A549 treated with ZK216348 at 1 μM for 4 hours (cell line): ENCODE measurements at places on chromosomes 4 and X. TPM values are rescaled to one million over a fixed set of nuclear protein-coding genes. Genes with fewer than 3 reads are reported as not detected.

PSMD10 gene
- total RNA-seq, result 64.3 to 88.4 TPM (median 75.3 TPM) in 5 replicates

ZFYVE28 gene
- 1.4 to 3.1 TPM (median 2.7 TPM) in 5 replicates for total RNA-seq

SLITRK2 gene
- total RNA-seq, result not detected in 5 replicates

CLIC2 gene
- 0.11 to 0.20 TPM (median 0.12 TPM) in 3 of 5 replicates, not detected in the others for total RNA-seq

FGA gene
- total RNA-seq, result 13.3 to 17.3 TPM (median 14.4 TPM) in 5 replicates

TENM3 gene
- total RNA-seq, result 1.6 to 2.9 TPM (median 1.7 TPM) in 5 replicates

TET2 gene
- total RNA-seq, result 1.4 to 2.6 TPM (median 1.9 TPM) in 5 replicates

OTC gene
- not detected in 5 replicates for total RNA-seq

GAB1 gene
- 2.2 to 2.7 TPM (median 2.4 TPM) in 5 replicates for total RNA-seq

AREG gene
- 46.2 to 55.5 TPM (median 48.7 TPM) in 5 replicates for total RNA-seq

RNF212 gene
- total RNA-seq, result 1.5 to 2.5 TPM (median 1.7 TPM) in 5 replicates

CXCL1 gene
- total RNA-seq, result 8.3 to 14.5 TPM (median 12.0 TPM) in 5 replicates

REPS2 gene
- total RNA-seq, result 0.50 to 2.2 TPM (median 0.81 TPM) in 5 replicates

NEUROG2 gene
- total RNA-seq, result not detected in 5 replicates

C1QTNF7 gene
- not detected in 5 replicates for total RNA-seq

DGAT2L6 gene
- not detected in 5 replicates for total RNA-seq

LPAR4 gene
- not detected in 5 replicates for total RNA-seq

CENPVL2 gene
- total RNA-seq, result not detected in 5 replicates

SEPTIN6 gene
- total RNA-seq, result 10.3 to 11.7 TPM (median 11.5 TPM) in 5 replicates

PABPC1L2A gene
- total RNA-seq, result not detected in 5 replicates

IL1RAPL1 gene
- not detected in 5 replicates for total RNA-seq

FATE1 gene
- not detected in 5 replicates for total RNA-seq

GABRE gene
- 17.6 to 27.2 TPM (median 24.6 TPM) in 5 replicates for total RNA-seq

ZNF718 gene
- 0.39 to 0.80 TPM (median 0.50 TPM) in 5 replicates for total RNA-seq

DNAAF6 gene
- not detected in 5 replicates for total RNA-seq
